ENCODE measurements at places on chromosomes 6 and 20. TPM values are rescaled to one million over a fixed set of nuclear protein-coding genes. Genes with fewer than 3 reads are reported as not detected.

SPACA1 gene
- polyA plus RNA-seq: not detected

DDO gene
- polyA plus RNA-seq: 1.3 TPM

CGA gene
- polyA plus RNA-seq: 0.18 TPM

TCF21 gene
- 13.5 TPM for polyA plus RNA-seq

NRSN2 gene
- polyA plus RNA-seq: 60.5 TPM

REM1 gene
- not detected for polyA plus RNA-seq

PDE10A gene
- polyA plus RNA-seq: 0.19 TPM

F13A1 gene
- polyA plus RNA-seq: 0.01 TPM

GGT7 gene
- 8.2 TPM for polyA plus RNA-seq

DNA sequence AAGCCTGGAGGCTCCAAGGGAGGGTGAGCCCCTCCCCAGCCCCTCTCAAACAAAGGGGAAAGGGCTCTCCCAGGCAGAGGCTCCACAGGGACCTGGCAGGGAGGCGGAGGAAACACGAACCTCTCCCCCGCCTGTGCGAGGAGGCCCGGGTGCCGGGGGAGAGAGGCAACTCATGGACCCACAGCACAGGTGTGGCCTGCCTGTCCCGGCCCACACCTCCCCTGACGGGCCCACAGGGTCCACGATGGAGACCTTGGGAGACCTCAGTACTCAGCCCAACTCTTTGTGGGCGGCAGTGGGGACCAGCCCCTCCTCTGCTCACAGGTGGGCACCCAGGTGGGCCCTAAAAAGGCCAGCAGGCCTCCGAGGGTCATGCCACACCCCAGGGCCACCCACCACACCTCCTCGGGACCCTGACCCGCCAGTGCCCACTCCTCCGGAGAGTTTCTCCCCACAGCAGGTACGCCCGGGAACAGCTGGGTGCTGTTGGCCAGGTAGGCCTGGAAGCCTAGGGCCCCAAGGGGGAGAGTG, 12.2 kb downstream of the LAMA5 start:
- peaks cover 7% of the 10 kb centered on the region for H3K36me3 ChIP-seq
- H3K27me3 ChIP-seq: no peaks in the 10 kb centered on the region
- peaks cover 39% of the 10 kb centered on the region for H3K4me1 ChIP-seq
- no peak overlapping the region for H3K27ac ChIP-seq

DNA sequence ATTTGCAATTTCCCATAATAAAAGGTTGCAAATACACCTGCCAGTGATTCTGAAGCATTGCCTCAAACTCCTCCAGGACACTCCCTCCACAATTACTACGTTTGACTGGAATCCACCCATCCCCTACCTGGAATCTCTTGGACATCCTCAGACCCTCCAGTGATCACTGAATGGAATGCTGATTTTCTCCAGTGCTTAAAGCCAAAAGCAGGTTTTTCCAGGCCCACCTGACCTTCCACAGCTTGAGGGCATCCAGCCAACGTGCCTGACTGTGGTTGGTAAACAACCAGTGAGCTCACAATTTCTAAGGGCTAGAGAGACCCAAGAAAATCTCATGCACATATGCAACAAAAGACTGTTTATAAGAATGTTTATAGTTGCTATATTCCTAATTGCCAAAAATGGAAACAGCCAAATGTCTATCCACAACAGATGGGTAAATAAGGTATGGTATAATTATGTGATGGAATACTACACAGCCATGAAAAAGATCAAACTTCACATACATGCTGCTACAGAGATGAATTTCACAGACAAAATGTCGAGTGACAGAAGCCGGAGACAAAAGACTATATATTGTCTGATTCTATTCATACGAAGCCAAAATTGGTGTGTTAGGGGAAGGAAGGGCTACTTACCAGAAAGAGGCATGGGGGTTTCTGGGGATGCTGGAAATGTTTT, 147.1 kb upstream of the RREB1 start:
- no peak for DNase-seq
- H3K4me1 ChIP-seq: no peaks in the 10 kb centered on the region
- no peak overlapping the region for H3K4me3 ChIP-seq
- no peaks in the 10 kb centered on the region for H3K36me3 ChIP-seq
- no peak overlapping the region for H3K27ac ChIP-seq
- no peaks in the 10 kb centered on the region for H3K27me3 ChIP-seq

DNA sequence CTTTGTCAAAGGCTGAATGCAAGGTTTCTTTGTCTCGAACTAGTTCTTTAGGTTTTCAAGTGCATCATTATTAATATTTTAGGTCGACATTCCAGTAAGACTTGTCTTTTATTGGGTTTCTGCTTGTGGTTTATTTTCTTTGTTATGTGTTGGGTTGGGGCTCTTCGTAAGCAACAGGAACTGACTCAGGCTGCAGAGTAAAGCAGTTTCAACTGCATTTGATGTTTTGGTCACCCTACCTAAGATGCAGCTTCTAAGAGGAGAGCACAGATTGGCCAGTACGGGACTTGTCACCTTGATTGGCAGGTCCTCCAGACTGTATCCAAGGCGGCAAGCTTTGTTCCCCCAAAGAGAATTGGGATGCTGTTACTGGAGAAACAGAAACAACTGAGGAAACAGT, 149.5 kb upstream of the SULF2 start:
- no peaks in the 10 kb centered on the region for H3K27me3 ChIP-seq
- H3K4me1 ChIP-seq: no peaks in the 10 kb centered on the region
- H3K36me3 ChIP-seq: no peaks in the 10 kb centered on the region
- no peak overlapping the region for H3K4me3 ChIP-seq
- no peak overlapping the region for H3K27ac ChIP-seq
- DNase-seq: peak; percentile 44

DNA sequence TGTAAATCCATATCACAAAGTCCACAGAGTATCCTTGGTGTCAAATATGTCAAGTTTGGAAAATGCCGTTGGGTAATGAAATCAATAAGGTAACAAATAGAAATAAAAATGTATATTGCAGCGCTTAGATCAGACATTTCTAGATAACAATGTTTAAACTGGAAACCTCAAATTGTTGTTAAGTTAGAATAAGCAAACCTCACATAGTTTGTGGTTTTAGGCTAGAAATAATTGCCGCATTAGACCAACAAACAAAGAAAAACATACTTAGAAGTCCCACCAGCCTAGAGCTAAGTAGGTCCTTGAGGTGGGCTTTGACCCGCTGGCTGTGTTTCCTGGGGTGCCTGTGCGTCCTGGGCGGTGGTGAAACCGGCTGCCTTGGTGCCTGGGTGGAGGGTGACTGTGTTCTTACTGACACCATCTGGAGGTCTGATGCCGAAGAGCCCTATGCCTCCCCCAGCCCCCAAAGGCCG, 71.4 kb downstream of the DACT2 start:
- H3K4me3 ChIP-seq: no peak overlapping the region
- H3K27ac ChIP-seq: no peak overlapping the region
- no peaks in the 10 kb centered on the region for H3K27me3 ChIP-seq
- no peaks in the 10 kb centered on the region for H3K4me1 ChIP-seq
- DNase-seq: no peak

DNA sequence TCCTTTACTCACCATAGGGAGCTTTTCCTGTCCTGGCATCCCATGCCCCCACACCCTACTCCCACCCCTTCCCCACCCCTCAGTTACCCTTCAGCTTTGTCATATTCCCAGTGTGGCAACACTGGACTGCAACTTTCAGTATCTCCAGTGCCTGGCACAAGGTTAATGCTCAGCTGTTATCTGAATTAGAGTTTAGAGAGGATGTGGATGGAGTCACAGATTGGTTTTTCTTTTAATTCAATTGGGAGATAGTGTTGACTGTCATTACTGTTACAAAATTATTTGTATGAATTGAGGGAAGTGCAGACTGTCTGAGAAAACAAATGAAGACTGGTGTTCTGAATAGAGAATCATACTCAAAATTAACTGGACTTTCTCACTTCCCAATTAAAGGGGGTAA, 89.9 kb downstream of the TULP4 start:
- no peak for DNase-seq
- no peaks in the 10 kb centered on the region for H3K4me1 ChIP-seq
- no peaks in the 10 kb centered on the region for H3K27me3 ChIP-seq
- H3K36me3 ChIP-seq: no peaks in the 10 kb centered on the region
- no peak overlapping the region for H3K27ac ChIP-seq

GRCh38 chr6:167647737-167648470, 178.8 kb upstream of the AFDN start:
- H3K27ac ChIP-seq: no peak overlapping the region
- no peak overlapping the region for H3K4me3 ChIP-seq
- H3K4me1 ChIP-seq: no peaks in the 10 kb centered on the region
- H3K27me3 ChIP-seq: no peaks in the 10 kb centered on the region
- peak; percentile 12 for DNase-seq

DNA sequence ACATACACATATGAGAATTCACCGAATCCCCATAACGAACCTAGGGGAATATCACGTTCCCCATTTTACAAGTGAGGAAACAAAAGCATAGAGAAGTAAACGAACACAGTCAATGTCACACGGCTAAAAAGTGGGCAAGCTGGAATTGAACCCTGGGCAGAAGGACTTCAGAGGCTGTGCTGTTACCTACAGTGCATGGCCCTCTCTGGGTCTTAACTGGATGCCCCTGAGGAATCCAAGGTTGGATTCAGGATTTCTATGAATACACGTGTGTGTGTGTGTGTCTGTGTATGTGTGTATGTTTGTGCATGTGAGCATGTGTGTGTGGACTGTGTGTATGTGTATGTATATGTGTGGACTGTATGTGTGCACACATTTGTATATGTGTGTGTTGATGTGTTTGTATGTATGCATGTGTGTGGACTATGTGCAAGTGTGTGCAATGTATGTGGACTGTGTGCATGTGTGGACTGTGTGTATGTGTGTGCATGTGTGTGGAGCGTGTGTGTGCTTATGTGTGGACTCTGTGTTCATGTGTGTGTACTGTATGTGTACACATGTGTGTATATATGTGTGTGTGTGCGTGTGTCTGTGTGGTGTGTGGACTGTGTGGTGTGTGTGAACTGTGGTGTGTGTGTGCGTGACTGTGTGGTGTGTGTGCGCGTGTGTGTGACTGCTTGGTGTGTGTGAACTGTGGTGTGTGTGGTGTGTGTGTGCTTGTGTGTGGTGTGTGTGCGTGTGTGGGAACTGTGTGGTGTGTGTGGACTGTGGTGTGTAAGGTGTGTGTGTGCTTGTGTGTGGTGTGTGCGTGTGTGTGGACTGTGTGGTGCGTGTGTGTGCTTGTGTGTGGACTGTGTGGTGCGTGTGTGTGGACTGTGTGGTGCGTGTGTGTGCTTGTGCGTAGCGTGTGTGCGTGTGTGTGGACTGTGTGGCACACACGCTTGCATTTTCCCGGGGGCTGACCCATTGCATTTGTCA, 49.0 kb downstream of the HNF4A start:
- H3K4me3 ChIP-seq: no peak overlapping the region
- no peaks in the 10 kb centered on the region for H3K36me3 ChIP-seq
- DNase-seq: peak; percentile 14
- H3K27me3 ChIP-seq: no peaks in the 10 kb centered on the region
- no peaks in the 10 kb centered on the region for H3K4me1 ChIP-seq
- no peak overlapping the region for H3K27ac ChIP-seq

DNA sequence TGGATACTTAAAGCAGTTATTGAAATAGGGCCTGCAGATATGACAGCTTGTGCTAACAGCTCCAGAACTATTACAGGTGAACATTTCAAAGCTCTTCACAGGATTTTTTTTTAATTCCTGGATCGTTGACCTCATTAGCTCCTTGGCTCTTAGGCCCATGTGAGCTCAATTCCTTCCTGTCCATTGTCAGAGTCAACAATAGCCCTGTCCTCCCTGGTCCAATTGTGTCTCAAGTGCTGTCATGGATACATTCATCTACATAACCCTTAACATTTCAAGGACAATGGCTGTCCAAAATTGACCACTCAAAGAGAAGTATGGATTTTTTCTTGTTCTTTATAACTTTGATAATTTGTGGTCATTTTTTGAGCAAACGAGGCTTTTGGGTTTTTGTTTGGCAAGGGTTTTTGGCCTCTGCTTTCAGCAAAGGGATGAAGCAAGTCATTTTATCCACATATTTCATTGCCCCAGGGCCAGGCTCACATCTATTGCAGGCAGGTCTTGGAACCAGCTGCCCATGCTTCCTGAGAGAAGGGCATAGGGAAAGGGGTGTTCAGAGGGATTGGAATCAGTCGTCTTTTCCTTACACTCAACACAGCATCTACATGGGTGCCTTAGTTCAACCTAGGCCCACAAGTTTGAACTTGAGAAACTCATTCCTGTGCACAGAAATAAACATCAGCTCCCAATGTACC, 282.1 kb downstream of the TPBG start:
- H3K36me3 ChIP-seq: no peaks in the 10 kb centered on the region
- DNase-seq: no peak
- no peak overlapping the region for H3K27ac ChIP-seq
- H3K4me1 ChIP-seq: no peaks in the 10 kb centered on the region
- no peak overlapping the region for H3K4me3 ChIP-seq

- no peaks in the 10 kb centered on the region for H3K27me3 ChIP-seq
- no peak overlapping the region for H3K27ac ChIP-seq
- no peak for DNase-seq
- H3K36me3 ChIP-seq: no peaks in the 10 kb centered on the region
- no peaks in the 10 kb centered on the region for H3K4me1 ChIP-seq
Measured at GRCh38 chr6:122020588-122021264, 378.7 kb upstream of the HSF2 start.

- H3K27me3 ChIP-seq: no peaks in the 10 kb centered on the region
- no peak overlapping the region for H3K4me3 ChIP-seq
- H3K4me1 ChIP-seq: peaks cover 11% of the 10 kb centered on the region
Measured at GRCh38 chr20:31816221-31816620, 2.9 kb upstream of the MYLK2 start.

GRCh38 chr6:75748743-75749538, at the start of gene MYO6:
Gene MYO6 (plus strand): TSS chr6:75749239. CDS start chr6:75817548, 68,309 bp downstream.
- H3K4me3 ChIP-seq: peak within 1 kb of the TSS; percentile 94
- peak; percentile 56 for DNase-seq
- no peaks in the 10 kb centered on the region for H3K27me3 ChIP-seq

GRCh38 chr20:6744180-6744579, 23.3 kb upstream of the BMP2 start:
- no peaks in the 10 kb centered on the region for H3K27me3 ChIP-seq
- no peak for DNase-seq
- H3K4me3 ChIP-seq: no peak overlapping the region
- H3K27ac ChIP-seq: no peak overlapping the region
- H3K4me1 ChIP-seq: no peaks in the 10 kb centered on the region
- no peaks in the 10 kb centered on the region for H3K36me3 ChIP-seq
